ENCODE measurements at places on chromosomes 16 and 17. TPM values are rescaled to one million over a fixed set of nuclear protein-coding genes. Genes with fewer than 3 reads are reported as not detected.
A peak's percentile ranks its signal among the peaks of the same experiment; 100 is the strongest.

GRCh38 chr16:57730771-57731730, 4.5 kb upstream of the KATNB1 start:
- H3K27me3 ChIP-seq = no peaks in the 10 kb centered on the region
- H3K4me3 ChIP-seq = no peak overlapping the region
- H3K36me3 ChIP-seq = no peaks in the 10 kb centered on the region
- H3K4me1 ChIP-seq = peaks cover 15% of the 10 kb centered on the region
- no peak for DNase-seq

Gene ITGAD
- total RNA-seq = not detected

DNA sequence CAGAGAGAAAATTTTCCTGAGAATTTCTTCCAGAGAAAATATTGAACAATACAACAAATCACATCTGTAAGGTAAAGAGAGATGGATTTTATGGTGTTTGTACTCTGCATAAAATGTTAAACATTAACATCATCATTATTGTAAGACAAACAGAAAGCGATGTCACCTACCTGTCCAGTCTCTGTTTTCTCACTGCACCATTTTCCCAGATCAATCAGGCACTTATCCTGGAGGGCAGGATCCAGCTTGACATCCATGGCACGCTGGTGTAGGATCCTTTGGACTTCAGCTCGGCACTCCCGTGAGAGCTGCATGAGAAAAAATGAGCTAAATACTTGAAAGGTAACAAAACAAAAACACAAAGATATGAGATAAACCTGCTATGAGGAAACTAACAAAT, 55.9 kb upstream of the CLEC18B start:
- no peaks in the 10 kb centered on the region for H3K27me3 ChIP-seq
- DNase-seq = no peak
- peaks cover 38% of the 10 kb centered on the region for H3K36me3 ChIP-seq
- no peak overlapping the region for H3K27ac ChIP-seq

Gene RGS11
- 9.5 TPM for total RNA-seq

DNA sequence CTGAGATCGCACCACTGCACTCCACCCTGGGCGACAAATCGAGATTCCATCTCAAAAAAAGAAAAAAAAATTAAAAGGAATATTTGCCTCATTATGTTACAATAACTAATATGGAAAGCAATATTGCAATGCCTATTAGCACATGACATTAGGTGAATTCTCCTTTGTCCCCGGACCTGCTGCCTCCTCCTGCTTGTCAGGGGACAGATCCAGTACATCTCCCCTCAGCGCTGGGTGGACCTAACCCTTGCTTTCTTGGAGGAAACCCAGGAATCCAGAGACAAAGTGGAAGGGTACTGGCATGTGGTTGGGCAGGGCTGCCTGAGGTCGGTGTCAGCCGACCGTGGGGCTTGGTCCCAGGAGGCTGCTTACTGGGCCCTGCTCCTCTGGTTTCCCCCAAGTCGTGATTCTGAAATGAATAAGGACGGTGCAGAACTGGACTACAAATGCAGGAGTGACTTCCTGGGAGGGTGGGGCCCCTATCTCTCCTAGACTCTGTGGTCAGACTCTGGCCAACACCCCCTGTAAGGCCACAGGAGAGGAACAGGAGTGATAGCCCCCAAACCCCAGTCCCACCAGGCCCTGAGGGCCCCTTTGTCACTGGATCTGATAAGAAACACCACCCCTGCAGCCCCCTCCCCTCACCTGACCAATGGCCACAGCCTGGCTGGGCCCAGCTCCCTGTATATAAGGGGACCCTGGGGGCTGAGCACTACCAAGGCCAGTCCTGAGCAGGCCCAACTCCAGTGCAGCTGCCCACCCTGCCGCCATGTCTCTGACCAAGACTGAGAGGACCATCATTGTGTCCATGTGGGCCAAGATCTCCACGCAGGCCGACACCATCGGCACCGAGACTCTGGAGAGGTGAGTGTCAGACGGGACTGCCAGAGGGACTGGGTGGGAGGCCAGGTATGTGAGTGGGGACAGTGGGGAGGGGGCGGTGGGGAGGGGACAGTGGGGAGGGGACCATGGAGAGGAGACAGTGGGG, at the start of gene HBZ:
TSS of gene HBZ (plus strand) at position 504 of the 988 bp plus-strand sequence. CDS start at position 770, 266 bp downstream.
- no peak within 1 kb of the TSS for H3K27ac ChIP-seq
- H3K27me3 ChIP-seq = peaks cover 10% of the 10 kb centered on the region
- DNase-seq = no peak
- H3K4me3 ChIP-seq = no peak within 1 kb of the TSS

DNA sequence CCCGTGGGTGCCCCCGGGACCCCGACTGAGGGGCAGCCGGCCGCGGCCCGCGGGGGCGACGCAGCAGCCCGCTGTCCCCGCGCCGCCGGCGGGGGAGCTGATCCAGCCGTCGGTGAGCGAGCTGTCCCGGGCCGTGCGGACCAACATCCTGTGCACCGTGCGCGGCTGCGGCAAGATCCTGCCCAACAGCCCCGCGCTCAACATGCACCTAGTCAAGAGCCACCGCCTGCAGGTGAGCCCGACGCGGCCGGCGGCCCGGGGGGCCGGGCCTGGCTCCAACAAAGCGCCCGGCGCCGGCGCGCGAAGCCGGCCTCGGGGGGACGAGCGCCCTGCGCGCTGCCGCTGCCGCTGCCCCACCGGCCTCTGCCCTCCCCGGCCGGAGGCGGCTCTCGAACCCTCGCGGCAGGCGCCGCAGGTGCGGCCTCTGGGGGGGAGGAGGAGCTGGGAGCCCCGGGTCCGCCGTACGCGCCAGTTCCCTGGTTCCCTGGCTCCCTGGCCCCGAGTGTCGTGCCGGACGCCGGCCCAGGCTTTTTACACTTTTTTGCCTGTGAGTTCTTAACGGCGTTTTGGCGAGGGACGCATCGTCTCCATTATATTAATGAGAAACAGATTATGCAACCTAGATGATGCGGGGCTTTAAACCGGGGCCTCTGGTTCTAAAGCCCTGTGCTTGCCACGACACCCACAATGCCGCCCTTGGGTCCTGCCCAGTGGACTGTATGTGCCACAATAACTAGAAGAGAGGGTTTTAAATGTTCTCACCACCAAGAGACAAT, 521 bp downstream of the ATMIN start:
- no peak for DNase-seq
- H3K4me1 ChIP-seq = peaks cover 18% of the 10 kb centered on the region
- no peaks in the 10 kb centered on the region for H3K27me3 ChIP-seq
- no peaks in the 10 kb centered on the region for H3K36me3 ChIP-seq

DNA sequence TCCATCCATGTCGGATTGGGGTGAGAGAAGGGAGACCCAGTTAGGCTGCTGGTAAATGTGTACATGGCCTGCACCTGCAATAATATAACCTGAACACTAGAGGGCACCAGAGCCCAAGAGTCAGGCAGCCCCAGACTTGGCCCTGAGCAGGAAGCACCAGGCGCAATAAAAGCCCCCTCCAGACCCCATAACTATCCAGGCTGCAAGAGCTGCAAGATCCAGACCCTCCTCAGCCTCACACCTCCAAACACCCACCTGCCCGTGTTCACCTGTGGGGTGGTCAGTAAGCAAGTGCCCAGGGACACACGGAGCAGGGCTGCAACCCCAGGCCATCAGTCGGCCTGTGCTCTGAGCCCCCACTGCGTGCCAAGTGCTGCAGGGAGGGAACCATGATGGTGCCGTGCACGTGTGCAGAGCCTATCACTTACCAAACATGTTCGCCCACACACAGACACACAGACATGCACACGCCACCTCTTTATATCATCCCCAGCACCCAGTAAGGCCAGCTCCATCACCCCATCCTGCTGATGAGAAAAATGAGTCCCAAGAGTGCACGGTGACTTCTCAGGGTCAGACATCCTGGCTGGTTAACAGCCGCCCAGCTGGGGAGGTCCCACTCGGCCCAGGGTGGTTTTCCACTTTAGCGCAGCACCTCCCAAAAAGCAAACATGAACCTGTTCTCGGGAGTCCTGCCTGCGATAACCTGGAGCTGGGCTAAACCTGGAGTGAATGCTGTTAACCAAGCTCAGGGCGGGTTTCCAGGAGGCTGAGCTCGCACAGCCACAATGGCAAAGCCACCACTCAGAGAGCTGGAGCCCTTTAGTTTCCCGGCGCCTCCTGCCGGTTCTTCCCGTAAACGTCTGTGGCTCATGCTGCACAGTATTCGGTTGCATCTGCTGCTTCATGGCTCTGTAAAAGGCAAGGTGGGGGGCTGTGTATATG, 439.8 kb downstream of the SOX9 start:
- no peak overlapping the region for H3K27ac ChIP-seq
- H3K4me1 ChIP-seq = peaks cover 4% of the 10 kb centered on the region

DNA sequence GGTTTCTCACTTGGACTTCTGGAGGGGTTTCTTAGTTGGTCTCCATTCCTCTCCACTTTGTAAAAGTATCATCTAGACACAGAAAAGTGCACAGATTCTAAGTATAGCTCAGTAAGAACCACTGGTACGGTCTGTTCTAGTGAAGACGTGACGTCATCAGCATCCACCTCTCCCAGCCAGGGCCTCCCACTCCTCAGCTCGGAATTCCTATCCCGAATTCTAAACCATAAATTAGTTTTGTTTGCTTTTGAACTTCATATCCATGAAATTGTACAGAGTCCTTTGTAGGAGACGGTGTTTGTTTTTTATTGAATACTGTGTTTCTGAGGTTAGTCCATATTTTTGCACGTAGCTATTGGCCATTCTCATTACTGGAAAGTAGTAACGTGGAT, 25.5 kb downstream of the FOXK2 start:
- H3K4me3 ChIP-seq = no peak overlapping the region
- H3K27ac ChIP-seq = no peak overlapping the region
- no peaks in the 10 kb centered on the region for H3K36me3 ChIP-seq
- DNase-seq = no peak
- no peaks in the 10 kb centered on the region for H3K27me3 ChIP-seq

- H3K27me3 ChIP-seq = no peaks in the 10 kb centered on the region
- H3K4me3 ChIP-seq = no peak overlapping the region
- H3K36me3 ChIP-seq = peaks cover 3% of the 10 kb centered on the region
- H3K4me1 ChIP-seq = peaks cover 10% of the 10 kb centered on the region
Observed at GRCh38 chr16:87086575-87086974, 230.6 kb downstream of the C16orf95 start.

- H3K36me3 ChIP-seq = no peaks in the 10 kb centered on the region
- H3K27me3 ChIP-seq = peaks cover 9% of the 10 kb centered on the region
- no peak for DNase-seq
- H3K4me3 ChIP-seq = no peak overlapping the region
- no peaks in the 10 kb centered on the region for H3K4me1 ChIP-seq
Observed at GRCh38 chr17:79294459-79295071, 219.9 kb downstream of the ENGASE start.

DNA sequence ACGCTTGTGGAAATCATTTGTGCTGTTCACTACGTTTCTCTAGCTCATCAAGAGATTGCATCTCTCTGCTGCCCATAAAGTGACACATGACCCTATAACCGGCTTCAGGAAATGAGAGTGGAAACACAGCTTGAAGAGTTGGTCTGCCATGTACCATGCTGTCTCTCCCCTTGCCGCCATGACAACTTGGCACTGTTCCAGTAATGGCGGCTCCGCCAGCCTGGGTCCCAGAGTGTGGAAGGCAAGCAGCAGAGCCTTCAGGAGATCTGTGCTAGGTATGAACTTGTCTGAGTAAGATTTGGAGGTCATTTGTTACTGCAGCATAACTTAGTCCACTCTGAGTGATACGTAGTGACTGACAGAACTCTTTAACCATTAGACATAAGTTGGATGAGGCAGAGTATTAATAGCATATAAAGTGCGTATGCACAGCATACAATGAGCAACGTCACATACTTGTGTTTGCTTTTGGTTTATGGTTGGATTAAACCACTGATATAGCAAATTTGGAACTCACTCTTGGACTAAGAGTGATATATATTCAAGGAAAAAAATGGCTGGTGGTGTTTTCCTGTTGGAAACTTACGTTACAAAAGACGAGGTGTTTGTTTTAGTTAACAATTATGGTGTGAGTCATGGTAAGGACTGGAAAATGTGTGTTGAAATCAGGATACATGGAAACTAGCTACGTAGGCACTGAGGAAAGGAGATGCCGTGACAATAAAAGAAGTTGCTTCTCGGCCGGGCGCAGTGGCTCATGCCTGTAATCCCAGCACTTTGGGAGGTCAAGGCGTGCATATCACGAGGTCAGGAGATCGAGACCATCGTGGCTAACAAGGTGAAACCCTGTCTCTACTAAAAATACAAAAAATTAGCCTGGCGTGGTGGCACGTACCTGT, 24.4 kb upstream of the PMP22 start:
- H3K27ac ChIP-seq = no peak overlapping the region
- H3K36me3 ChIP-seq = no peaks in the 10 kb centered on the region
- DNase-seq = no peak
- no peaks in the 10 kb centered on the region for H3K27me3 ChIP-seq
- H3K4me1 ChIP-seq = peaks cover 19% of the 10 kb centered on the region
- no peak overlapping the region for H3K4me3 ChIP-seq

GRCh38 chr16:57149391-57149790, 36.4 kb downstream of the PSME3IP1 start:
- H3K27ac ChIP-seq = no peak overlapping the region
- H3K4me1 ChIP-seq = peaks cover 27% of the 10 kb centered on the region
- no peak overlapping the region for H3K4me3 ChIP-seq
- H3K36me3 ChIP-seq = peaks cover 27% of the 10 kb centered on the region
- no peaks in the 10 kb centered on the region for H3K27me3 ChIP-seq

DNA sequence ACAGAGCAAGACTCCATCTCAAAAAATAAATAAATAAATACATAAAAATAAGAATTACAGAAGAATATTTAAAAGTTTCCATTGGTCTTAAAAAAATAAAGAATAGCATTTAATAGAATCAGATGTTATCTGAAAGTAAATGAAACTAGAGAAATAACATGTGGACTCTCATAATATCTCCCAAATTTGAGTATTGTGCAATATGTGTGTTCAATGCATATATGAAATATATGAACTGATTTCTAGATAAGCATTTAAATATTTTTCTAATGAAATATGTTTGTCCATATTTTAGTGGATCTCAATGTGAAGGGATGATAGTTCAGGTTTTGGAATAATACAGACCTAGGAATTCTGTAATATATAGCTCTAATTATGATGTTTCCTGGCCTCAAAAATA, 265.9 kb upstream of the PMFBP1 start:
- no peaks in the 10 kb centered on the region for H3K27me3 ChIP-seq
- no peak for DNase-seq
- no peaks in the 10 kb centered on the region for H3K4me1 ChIP-seq
- H3K27ac ChIP-seq = no peak overlapping the region
- peaks cover 19% of the 10 kb centered on the region for H3K36me3 ChIP-seq
- H3K4me3 ChIP-seq = no peak overlapping the region

GRCh38 chr17:18381953-18382245, 4.3 kb downstream of the EVPLL start:
- no peak overlapping the region for H3K4me3 ChIP-seq
- H3K36me3 ChIP-seq = no peaks in the 10 kb centered on the region
- no peak for DNase-seq
- H3K4me1 ChIP-seq = no peaks in the 10 kb centered on the region
- H3K27me3 ChIP-seq = peaks cover 17% of the 10 kb centered on the region

Gene STH
- total RNA-seq = not detected

GRCh38 chr16:14110728-14111251, 39.7 kb downstream of the MRTFB start:
- H3K36me3 ChIP-seq = no peaks in the 10 kb centered on the region
- H3K4me3 ChIP-seq = no peak overlapping the region
- peak overlapping the region; percentile 15 for H3K27ac ChIP-seq
- DNase-seq = no peak
- H3K4me1 ChIP-seq = peaks cover 43% of the 10 kb centered on the region

Gene IGFBP4
- total RNA-seq = 2,132 TPM

Data from osteocyte (in vitro differentiated cells).